ENCODE measurements at places on chromosomes 6 and 20.
A peak's percentile ranks its signal among the peaks of the same experiment; 100 is the strongest.

GRCh38 chr6:51398793-51399192 is 580.1 kb downstream of the TFAP2B start:
- H3K4me1 ChIP-seq, result no peaks in the 10 kb centered on the region
- no peaks in the 10 kb centered on the region for H3K36me3 ChIP-seq
- no peak overlapping the region for H3K27ac ChIP-seq
- H3K4me3 ChIP-seq, result no peak overlapping the region
- DNase-seq, result no peak
- H3K27me3 ChIP-seq, result no peaks in the 10 kb centered on the region

DNA sequence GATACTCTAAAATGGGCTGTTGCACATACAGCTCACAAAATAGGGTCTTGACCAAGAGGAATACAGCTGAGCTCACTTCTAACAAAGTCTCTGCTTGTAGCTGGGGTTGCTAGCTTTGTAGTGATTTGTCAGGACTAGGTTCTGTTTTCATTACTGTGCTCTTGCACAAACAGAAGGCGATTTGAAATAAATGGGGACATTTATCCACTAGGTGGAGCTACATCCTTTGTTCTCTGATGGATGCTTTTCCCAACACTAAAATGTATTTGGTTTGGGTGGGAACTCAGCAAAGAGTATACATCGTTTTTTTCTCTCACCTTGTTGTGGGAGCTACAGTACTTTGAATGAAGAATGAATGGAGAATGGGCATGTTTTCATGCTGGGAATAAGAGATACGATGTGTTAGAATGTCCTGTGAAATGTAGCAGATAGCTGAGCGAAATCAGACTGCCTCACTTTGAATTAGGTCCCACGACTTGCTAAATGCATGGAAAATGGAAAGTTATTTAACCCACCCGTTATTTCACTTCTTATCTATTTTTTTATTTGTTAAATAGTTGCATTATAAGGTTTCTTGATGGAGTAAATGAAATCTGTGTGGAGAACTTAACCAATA is 494.7 kb upstream of the MAP3K7 start:
- no peak overlapping the region for H3K4me3 ChIP-seq
- no peaks in the 10 kb centered on the region for H3K4me1 ChIP-seq
- H3K27me3 ChIP-seq, result no peaks in the 10 kb centered on the region
- H3K36me3 ChIP-seq, result no peaks in the 10 kb centered on the region
- no peak overlapping the region for H3K27ac ChIP-seq

DNA sequence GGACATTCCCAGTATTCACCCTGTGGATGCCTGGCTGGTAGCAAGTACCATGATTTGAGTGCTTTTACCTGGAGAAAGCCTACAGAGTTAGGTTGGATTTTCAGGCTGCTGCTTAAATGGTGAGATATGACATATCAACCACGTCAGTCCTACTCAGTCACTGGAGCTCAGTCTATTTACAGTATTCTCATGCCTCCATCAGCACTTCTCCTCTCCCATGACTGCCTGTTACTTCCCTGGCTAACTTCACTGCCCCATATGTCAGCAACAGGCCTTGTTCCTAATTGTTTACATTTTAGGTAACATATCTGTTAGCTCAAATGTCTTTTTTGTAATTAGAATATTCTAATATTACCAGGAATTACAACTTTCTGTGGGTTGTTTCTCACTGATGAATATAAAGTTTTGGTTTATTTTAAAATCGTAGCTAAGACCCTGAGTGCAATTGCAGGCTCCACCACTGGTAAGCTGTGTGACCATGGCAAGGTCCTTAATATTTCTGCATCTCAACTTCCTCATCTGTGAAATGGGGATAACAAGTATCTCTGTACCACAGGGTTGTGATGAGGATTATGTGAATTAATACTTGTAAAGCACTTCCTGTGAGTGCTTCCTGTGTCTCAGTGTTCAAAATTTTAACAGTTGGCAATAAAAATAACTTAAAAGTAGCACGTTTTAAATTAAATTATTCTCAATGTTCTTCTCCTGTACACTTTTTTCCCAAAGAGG is 54.3 kb downstream of the RNF144B start:
- H3K4me1 ChIP-seq, result peaks cover 4% of the 10 kb centered on the region
- DNase-seq, result no peak
- no peak overlapping the region for H3K27ac ChIP-seq
- H3K27me3 ChIP-seq, result peaks cover 6% of the 10 kb centered on the region
- no peaks in the 10 kb centered on the region for H3K36me3 ChIP-seq

DNA sequence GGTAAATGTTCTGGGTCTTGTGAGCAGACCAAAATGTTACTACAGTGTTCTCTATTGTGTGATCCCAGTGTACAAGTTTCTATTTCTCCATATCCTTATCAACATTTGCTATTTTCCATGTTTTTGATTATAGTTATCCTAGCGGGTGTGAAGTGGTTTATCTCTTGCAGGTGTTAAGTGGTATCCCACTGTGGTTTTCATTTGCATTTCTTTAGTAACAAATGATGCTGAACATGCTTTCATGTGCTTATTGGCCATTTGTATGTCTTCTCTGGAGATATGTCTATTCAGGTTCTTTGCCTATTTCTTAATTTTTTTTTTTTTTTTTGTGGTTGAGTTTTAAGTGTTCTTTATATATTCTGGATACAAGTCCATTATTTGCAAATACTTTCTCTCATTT is 35.5 kb downstream of the NSFL1C start:
- H3K4me1 ChIP-seq, result peaks cover 42% of the 10 kb centered on the region
- no peak for DNase-seq
- H3K27ac ChIP-seq, result no peak overlapping the region
- no peak overlapping the region for H3K4me3 ChIP-seq
- H3K27me3 ChIP-seq, result peaks cover 14% of the 10 kb centered on the region

- no peak for DNase-seq
- H3K4me1 ChIP-seq, result no peaks in the 10 kb centered on the region
- H3K36me3 ChIP-seq, result no peaks in the 10 kb centered on the region
Observed at GRCh38 chr6:54086439-54086838, 24.8 kb upstream of the MLIP start.

DNA sequence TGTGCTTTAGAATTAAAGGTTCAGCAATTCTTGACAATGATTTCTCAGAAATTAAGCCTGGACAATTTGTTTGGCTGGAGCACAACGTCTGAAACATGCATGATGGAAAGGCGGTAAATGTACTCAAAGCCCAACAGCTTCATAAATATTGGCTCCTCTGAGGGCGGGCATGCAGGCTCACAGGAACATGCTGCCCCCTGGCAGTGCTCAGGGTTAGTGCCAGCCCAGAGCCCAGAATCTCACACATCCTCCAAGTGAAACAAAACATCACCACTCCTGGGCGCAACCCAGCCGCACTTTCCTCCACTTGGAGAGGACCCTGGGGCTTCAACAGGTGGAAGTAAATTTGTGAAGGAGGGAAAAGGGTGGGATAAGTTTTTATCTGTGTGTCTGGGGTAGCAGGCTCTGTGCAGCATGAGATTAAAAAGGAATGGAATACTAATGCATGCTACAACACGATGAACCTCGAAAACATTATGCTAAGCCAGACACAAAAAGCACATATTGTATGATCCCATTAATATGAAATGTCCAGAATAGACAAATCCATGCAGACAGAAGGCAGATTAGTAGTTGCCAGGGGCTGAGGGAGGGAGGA is 54.1 kb upstream of the PTPRT start:
- no peaks in the 10 kb centered on the region for H3K4me1 ChIP-seq
- no peaks in the 10 kb centered on the region for H3K36me3 ChIP-seq
- no peak overlapping the region for H3K4me3 ChIP-seq
- no peak for DNase-seq
- H3K27ac ChIP-seq, result no peak overlapping the region

DNA sequence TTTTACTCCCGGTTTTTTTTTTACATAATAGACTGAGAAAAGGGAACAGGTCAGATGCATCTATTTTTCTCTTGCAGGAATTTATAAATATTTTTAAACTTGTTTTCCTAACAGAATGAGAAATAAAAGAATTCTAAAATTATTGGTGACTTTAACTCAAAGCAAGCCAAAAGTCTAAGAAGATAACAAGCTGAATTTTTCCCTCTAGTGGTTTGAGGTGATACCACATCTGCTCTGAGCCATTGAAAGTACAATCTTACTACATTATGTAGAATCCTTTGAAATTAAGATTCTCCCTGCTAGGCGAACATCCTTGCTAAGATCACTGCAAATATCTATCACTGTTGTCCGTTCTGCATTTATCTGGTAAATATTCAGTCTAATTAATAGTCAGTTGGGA is 10.7 kb upstream of the STMND1 start:
- no peak overlapping the region for H3K4me3 ChIP-seq
- H3K4me1 ChIP-seq, result no peaks in the 10 kb centered on the region
- no peak overlapping the region for H3K27ac ChIP-seq

- no peaks in the 10 kb centered on the region for H3K27me3 ChIP-seq
- H3K27ac ChIP-seq, result no peak overlapping the region
- no peak for DNase-seq
Observed at GRCh38 chr6:147033267-147033666, 170.9 kb upstream of the STXBP5 start.

DNA sequence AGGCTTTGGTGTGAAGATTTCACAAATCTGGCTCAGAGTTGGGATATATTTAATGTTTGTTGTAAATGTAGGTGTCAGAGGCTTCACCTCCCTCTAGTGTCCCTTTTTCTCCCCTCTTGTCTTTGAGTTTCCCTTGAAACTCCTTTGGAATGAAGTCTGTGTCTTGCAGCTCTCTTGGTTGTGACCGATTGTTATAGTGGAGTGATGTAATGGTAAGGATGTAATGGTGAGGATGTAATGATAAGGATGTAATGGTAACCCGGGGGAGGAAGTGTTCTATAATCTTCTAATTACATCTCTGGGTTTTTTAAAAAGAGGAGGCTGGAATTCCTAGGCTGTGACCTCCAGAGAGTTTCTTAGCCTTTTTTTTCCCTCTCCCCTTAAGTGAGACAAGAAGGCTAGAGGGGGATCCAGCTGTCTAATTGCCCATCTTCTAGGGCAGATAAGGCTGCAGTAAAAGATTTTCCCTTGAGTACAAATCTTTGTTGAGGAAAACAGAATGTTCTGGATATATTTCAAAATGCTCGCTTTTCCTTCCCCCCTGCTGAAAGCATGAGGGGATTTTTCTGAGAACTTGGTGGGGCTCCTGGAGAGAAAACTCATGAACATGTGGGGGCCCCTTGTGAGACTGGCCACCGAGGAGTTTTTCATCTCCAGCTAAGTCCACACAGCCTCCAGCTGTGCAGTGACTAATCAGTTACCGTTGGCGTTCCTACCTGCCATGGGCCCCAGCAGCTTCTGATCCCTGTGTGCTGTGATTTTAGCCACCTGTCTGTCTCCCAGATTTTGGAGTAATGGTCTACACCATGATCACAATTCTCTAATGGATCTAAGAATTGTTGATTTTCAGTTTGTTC is 156.7 kb upstream of the PMEPA1 start:
- no peak overlapping the region for H3K4me3 ChIP-seq
- no peak for DNase-seq
- no peak overlapping the region for H3K27ac ChIP-seq
- H3K4me1 ChIP-seq, result no peaks in the 10 kb centered on the region
- H3K36me3 ChIP-seq, result no peaks in the 10 kb centered on the region

- no peak for DNase-seq
- H3K27me3 ChIP-seq, result no peaks in the 10 kb centered on the region
- peak overlapping the region; percentile 13 for H3K27ac ChIP-seq
- H3K4me1 ChIP-seq, result peaks cover 24% of the 10 kb centered on the region
Observed at GRCh38 chr6:13339863-13340630, 11.7 kb upstream of the TBC1D7 start.

DNA sequence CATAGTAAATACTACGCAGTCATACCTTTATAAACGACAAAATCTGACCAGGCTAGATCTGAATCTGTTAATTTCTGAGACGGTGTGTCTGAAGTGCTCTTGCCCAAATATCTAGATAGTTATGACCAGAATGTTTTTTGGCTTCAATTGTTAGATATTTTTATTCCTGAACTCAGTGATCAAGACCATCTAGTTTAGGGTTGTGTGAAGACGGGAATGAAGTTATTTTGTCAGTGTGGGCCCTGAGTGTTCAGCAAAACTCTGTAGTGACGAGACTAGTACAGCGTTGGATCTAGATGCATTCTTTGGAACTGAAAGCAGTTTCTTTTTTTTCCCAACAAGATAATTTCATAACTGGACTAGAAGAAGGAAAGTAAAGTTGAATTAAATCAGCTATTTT is 3.1 kb downstream of the STXBP5 start:
- peaks cover 25% of the 10 kb centered on the region for H3K4me1 ChIP-seq
- H3K27me3 ChIP-seq, result no peaks in the 10 kb centered on the region
- no peak for DNase-seq
- H3K4me3 ChIP-seq, result peak overlapping the region; percentile 14

GRCh38 chr6:40953486-40953885 is 85.5 kb downstream of the UNC5CL start:
- no peaks in the 10 kb centered on the region for H3K4me1 ChIP-seq
- no peak for DNase-seq
- H3K36me3 ChIP-seq, result no peaks in the 10 kb centered on the region
- no peak overlapping the region for H3K27ac ChIP-seq
- no peak overlapping the region for H3K4me3 ChIP-seq

- H3K4me1 ChIP-seq, result peaks cover 18% of the 10 kb centered on the region
- H3K27ac ChIP-seq, result no peak overlapping the region
- H3K36me3 ChIP-seq, result no peaks in the 10 kb centered on the region
- DNase-seq, result no peak
- no peak overlapping the region for H3K4me3 ChIP-seq
Observed at GRCh38 chr20:1700990-1701389, 43.4 kb upstream of the SIRPG start.

Data from T-helper 2 cell treated with Interferon-gamma antibody and Interleukin-4, amounts not matched to agents 5 μg/mL and 100 μg/mL, for 36 hours (primary cell).